Stimulated activated CD4-positive, alpha-beta T cell treated with anti-CD3 and anti-CD28 coated beads, Interleukin-4, amount 100 ng/mL, for 1 hour (primary cell): ENCODE measurements at places on chromosomes 6 and 20.

DNA sequence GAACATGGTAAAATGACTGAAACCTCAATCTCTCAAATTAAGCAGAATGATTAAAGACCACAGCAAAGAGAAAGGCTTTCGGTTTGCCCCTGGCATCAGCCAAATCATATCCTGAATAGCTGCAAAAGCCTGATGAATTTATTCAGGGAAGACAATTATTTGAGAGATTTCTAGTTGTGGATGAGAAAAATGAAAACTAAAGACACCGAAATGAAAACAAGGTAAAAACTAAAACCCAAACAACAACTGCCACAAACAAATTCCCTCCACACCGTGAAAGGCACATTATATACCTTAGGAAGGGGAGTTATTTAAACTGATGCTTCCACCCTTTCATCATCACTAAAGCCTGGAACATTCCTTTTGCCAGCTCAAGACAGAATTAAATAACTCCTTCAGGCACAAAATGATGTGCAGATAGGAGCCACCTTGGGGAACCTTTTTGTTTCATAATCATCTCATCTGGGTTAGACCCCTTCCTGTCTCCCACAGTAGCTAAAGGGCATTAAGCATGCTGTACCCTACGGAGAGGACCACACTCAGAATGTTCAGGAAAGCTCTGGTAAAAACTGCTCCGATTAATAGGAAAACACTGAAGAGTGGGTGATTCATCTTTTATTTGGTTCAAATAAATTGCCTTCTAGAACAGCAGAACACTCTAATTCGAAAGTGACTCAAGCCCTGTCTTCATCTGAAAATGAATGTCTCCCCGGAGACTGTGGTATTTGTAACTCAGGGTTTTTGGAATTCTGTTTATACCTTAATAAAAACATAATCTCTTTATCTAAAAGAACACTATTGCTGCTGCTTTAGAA, 9.1 kb upstream of the ANKRD60 start:
- DNase-seq: no peak

DNA sequence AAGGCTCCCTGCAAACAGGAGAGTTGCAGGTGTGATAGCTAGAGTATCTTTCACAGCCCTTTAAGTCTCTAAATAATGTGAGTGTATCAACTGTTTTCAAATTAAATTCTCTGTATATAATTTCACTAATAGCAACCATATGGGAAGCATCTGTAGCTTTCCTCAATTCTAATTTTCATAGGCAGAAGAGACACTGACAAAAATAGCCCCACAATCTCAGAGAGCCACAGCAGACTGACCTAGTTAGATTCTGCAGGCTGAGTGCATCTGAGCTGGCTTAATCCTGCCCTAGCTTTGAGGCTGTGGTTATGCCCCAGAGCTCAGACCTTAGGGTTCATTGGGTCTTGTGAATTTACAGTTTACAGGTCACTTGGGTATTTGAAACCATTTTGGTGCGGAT, 63.9 kb downstream of the MAP7 start:
- DNase-seq: no peak

DNA sequence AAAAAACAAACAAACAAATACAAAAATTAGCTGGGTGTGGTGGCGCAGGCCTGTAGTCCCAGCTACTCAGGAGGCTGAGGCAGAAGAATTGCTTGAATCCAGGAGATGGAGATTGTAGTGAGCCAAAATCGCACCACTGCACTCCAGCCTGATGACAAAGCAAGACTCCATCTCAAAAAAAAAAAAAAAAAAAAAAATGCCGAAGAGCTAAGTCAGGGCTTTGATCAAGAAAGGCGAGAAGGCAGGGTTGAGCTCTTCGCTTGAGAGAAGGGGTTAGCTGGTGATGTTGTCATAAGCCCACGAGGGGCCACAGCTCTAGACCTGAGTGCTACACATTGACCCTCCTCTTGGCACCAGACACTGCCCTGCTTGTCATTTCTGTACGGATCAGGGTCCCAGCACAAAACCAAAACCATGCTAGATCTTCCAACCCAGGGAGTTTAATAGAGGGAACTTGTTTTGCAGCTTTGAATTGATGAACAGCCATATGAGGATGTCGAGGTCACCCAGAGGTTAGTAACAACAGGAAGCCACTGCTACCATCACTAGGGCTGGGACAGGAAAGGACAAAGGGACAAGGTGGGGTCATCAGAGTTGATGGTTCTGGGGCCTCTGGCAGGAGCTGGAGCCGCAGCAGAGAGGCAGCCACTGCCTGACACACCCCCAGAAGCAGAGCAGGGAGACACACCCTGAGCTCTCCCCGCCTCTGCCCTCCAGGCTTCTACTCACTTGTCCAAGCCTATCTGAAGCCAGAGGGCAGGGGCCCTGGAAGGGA, 122.7 kb downstream of the SNX5 start:
- no peak for DNase-seq

GRCh38 chr20:16612706-16613105, 39.5 kb upstream of the KIF16B start:
- DNase-seq: no peak

- DNase-seq: no peak
Measured at GRCh38 chr20:63085151-63085861, 78.5 kb upstream of the BHLHE23 start.

- no peak for DNase-seq
Measured at GRCh38 chr20:41330343-41330720, 10.3 kb upstream of the LPIN3 start.

GRCh38 chr6:79377047-79377446, 142.6 kb upstream of the HMGN3 start:
- no peak for DNase-seq

- no peak for DNase-seq
Measured at GRCh38 chr20:13401596-13401995, 180.5 kb downstream of the ISM1 start.

DNA sequence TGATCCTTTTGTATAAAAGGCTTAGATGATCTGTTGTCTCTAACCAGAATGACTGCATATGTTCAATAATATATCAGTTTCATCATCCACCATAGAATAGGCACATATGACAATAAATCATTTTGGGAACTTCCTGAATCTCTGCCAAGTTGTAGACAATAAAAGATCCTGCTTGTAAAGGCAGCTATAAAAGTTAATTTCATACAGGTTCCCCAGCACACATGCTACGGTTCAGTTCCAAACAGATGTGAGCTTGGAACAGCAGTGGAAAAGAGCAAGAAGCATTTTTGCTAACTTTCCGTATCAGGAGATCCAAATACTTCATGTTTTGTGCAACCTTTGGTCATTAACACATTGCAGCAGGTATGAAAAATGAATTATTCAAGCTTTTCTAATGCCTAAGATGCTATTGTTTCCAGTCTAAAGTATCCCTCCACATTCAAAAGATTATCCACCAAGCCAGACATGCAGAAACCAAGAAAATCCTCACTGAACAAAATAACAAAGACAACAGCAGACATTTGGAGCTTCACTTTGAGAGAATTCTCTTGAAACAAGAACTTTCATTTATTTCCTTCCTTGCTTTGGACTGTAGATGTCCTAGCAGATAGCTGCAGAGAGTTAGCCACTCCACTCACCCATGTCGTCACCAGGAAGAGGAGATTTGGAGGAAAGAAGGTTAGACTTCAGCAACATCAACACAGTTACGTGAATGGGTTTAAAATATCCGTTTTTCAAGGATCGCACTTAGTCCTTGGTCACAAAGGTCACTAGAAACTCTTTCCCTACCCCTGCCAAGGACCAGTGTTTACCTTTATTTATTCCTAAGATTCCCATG, 453.5 kb upstream of the JARID2 start:
- DNase-seq: no peak

DNA sequence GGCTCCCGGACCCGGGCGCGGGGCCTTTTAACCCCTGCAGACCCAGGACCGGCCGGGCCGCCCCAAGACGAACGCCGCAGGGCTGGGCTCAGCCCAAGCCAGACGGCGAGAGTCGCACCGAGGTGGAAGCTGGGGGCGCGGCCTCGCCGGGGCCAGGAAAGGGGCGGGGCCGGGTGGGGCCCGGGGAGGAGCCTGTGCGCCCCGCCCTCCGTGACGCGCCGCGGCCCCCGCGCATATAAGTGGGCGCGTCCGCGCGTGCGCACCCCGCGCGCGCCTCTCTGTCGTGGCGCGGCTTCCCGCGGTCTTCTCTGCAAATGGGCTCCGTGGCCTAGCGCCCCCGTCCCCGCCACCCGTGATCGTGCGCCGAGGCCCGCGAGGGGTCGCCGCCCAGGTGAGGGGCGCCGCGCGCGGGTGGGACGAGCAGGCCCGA, at the start of gene PPDPF:
TSS of gene PPDPF (plus strand) at position 262 of the 430 bp plus-strand sequence. CDS start 544 bp downstream, outside the sequence.
- peak; percentile 84 for DNase-seq

DNA sequence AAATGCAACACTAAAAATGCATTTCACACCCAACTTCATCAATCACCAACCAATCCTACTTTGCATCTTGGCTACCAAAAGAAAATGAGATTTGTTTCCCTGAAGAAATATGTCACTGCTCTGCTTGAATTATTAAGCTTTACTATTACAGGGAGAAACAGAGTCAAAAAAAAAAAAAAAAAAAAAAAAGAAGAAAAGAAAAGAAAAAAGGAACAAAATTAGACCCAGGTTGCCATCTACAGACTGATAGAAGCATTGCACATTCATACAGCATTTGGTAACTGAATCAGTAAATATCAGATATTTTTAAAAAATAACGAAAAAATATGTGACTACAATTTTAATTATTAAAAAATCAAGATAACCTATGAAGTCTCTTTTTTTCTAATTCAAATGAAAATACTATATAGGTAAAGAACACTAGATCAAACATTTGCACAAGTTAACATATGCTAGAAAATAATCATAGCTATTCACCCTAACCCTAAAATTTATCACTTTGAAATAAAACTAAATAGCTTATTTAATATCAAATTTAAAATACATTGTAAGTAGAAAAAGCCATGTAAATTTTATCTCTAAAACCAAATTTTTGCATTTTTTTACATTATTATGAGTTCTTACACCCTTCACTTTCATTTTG, 83.3 kb downstream of the DCDC2 start:
- DNase-seq: no peak

DNA sequence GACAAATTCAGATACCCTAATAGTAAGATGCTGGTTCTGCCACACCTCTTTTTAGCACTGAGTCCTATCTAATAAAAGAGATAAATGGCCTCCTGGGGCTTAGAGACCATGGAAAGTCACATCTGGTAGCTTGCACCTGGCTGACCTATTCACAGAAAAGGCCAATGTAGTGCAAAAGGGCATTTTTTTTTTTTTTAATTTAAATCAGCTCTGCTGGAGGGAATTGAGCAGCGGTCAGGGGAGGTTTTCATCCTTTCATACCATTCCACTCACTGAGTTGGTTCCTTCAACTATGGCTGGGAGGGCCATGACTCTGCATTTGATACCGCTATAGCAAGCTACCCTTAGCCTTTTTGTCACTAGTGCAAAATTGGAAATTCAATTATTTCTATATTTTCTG, 20.1 kb upstream of the HS3ST5 start:
- DNase-seq: no peak

DNA sequence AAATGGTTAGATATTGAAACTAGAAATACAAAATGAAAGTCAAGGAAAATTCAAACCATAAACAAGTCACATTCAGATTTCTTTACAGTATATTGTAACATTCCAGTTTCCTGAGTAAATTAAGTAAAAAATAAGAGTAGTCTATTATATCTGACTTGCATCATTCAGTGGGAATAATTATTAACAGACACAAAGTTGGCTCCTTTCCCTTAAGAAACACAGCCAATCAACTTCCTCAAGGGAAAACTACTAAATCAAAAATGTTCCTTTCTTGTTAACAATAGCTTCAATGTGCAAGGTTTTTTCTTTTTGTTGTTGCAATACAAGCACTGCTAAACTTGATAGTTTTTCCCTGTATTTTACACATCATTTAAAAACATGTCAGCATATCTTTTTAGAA, 33.2 kb downstream of the DNAAF9 start:
- no peak for DNase-seq
